ENCODE measurements at places on chromosomes 3 and 15. TPM values are rescaled to one million over a fixed set of nuclear protein-coding genes. Genes with fewer than 3 reads are reported as not detected.

CAPN3 gene
- 8.6 TPM for total RNA-seq

- DNase-seq: no peak
These were observed 130.8 kb downstream of the DIPK2A start for GRCh38 chr3:144102421-144102820.

GRCh38 chr15:40368719-40369473 lies 10.9 kb downstream of the DISP2 start:
- DNase-seq: no peak

- DNase-seq: no peak
These were observed 176.2 kb upstream of the TOPAZ1 start for GRCh38 chr3:44065311-44066094.

ADAM10 gene
- 207 TPM for total RNA-seq

SPATA12 gene
- not detected for total RNA-seq

GOLGA8Q gene
- total RNA-seq: 5.5 TPM

DTX3L gene
- 31.7 TPM for total RNA-seq

CCR1 gene
- total RNA-seq: 7.7 TPM

DNA sequence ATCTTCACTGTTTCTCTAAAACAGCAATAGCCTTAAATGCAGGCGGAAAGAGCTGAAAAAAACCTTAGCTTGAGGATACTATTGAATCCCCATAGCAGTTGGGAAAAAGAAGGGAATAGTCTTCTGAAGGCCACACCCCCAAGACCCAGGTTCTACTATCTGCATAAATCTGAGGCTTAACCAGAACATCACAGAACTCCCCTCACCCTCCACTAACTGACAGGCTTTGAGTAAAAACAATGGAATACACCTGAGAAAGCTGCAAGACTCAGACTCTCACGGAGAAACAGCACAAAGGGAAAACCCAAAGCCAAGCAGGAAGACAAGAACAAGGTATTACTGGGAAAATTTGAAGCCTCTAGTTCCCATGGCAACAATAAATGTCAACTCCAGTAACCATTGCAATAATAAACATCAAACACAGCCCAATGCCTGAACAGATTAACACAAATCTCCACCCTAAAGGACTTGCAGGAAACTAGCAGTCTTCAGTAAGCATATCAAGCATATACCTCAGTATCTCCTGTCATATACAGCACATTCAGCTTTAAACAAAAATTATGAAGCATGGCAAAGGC lies 56.4 kb downstream of the TMCC1 start:
- DNase-seq: peak; percentile 8

LRRK1 gene
- 9.9 TPM for total RNA-seq

ARPIN gene
- 18.9 TPM for total RNA-seq

FETUB gene
- total RNA-seq: not detected

PYGO1 gene
- 40.9 TPM for total RNA-seq

SERPINI2 gene
- 3.9 TPM for total RNA-seq

GRCh38 chr3:127718916-127719290 lies 46.2 kb downstream of the ABTB1 start:
- DNase-seq: no peak

DNA sequence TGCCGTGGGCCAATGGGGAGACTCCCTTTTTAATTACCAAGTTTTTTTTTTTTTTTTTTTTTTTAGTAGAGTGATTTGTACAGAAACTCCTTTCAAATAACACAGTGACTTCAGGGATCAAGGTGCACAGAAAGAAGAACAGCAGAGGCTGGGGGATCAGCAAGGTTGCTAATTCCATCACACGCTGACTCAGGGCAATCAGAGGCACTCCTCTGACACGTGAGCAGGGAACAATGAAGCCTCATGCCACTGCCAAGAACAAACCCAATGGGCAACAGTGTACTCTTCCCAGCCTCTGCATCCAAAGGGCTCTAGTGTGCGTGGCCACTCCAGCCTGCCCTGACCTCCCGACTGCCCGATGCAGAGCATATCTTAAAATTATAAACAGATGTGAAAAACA lies 186.7 kb upstream of the WNT5A start:
- DNase-seq: no peak

GOLGA8S gene
- 0.21 TPM for total RNA-seq

DNA sequence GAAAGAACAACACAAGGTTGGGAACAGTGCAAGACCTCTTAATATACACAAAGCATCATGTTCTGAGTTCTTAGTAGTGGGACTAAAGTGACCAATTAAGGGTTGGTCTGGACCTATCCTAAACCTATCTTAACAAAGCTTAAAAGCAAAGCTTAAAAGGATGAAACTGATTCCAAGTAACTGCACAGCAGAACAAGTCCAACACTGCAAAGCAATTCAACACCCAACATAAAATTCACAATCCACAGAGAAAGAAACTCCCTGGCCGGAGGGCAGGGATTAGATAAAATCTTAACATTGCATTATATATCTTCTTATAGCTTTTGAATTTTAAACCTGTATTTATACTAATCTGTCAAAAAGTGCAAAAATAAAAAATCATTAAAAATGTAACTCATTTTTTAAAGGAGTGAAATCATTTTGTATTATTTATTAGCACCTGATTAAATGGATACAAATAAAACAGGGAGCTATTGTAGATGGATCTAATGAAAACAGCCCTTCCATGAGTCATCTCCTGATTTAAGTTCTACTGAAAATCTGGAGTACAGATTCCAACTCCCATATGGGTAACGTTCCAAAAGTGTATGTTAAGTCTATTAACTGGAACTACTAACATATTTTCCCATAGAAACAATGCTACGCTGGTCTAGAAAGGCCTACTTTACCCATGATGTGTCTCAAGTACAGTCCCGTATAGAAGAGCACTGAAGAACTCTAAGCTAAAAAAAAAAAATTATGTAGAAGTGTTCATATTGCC lies 34.9 kb downstream of the PIK3R4 start:
- no peak for DNase-seq

ATP8B4 gene
- total RNA-seq: 24.3 TPM

AGTR1 gene
- total RNA-seq: 8.1 TPM

- no peak for DNase-seq
These were observed 17.5 kb upstream of the ARHGAP31 start for GRCh38 chr3:119276680-119277079.

DNA sequence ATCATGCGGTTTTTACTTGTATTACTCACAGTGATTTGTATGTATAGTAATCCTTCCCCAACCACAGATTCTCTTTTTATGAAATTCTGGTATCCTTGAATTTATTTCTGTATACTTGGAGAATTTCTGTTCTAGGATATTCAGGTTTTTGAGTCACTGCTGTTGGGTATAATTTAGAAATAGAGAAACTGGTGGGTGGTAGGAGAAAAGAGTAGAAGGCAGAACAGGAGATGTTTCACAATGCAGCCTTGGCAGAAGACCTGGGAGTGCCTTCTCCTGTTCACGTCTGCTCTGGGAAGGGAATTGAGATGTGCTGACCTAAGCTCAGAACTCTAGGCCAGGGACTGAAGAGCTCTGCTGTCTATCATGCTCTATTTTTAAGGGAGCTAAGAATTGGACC lies 193.6 kb downstream of the EPHB1 start:
- DNase-seq: no peak

ISL2 gene
- 1.5 TPM for total RNA-seq

FAH gene
- 8.1 TPM for total RNA-seq

GRCh38 chr15:45795440-45796069 lies 160.7 kb downstream of the SQOR start:
- no peak for DNase-seq

DNA sequence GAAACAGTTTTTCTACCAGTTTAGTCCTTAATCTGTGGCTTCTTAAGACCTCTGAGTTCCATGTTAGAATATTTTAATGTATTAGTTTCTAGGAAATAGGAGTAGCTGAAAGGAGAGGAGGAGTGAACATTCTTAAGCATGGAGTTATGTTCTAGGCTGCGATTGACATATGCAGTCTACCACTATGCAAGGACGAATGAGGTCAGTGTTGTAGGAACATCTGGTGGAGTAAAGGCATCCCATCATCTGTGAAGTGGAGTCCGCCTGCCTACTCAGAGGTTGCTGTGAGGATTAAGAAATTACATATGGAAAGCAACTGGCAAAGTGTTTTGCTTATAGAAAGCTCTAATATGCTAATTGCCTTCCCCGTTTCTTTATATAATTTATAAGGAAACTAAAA lies 45.1 kb downstream of the SNAPC5 start:
- no peak for DNase-seq

GRCh38 chr3:58659051-58659675 lies 7.4 kb downstream of the FAM3D start:
- DNase-seq: no peak

- DNase-seq: no peak
These were observed 479.6 kb upstream of the ALCAM start for GRCh38 chr3:104887069-104887468.

CPLX3 gene
- not detected for total RNA-seq

- DNase-seq: no peak
These were observed 4.4 kb downstream of the NR2F2 start for GRCh38 chr15:96334705-96335410.

DNA sequence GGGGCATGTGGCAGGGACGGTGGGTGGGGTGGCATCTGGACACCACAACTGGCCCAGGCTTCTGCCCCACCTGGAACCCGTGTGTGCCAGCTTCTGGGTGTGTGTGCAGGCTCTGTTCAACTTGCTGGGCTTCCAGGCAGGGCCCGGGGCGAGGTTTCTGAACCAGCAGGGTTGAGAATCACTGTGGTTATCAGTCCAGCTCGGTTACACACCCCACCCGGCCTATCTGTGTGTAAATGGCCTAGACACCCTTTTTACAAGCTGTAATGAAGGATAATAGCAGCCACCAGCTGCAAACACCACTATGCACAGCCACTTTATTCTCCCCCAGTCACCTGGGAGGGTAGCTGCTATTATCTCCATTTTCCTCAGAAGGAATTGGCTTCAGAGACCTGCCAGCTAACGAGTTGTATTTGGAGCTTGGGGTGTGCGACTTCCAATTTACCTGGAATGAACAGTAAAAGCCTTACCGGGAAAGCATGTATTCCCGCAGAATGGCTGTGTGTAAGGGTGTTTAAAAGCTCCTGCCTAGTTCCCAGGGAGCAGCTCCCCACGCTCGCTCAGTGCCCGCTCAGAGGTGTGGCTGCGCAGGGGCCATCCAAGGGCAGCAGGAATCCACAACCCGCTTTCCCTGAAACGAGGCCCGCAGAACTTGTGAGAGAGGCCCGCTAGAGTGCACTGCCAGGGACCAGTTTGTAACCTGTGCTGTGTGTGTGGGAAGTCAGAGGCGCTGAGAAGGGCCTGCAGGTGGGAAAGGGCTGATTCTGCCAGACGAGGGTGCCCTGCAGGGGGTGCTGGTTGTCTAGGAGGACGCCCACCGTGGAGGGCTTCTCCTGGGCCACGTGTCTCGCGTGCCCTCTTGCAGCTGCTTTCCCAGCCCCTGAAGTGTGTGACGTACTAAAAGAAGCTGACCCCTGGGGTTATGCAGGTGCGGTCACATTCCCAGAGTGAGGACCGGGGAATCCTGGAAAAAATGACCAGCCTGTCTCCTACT lies 83.5 kb downstream of the C3orf70 start:
- no peak for DNase-seq

DNA sequence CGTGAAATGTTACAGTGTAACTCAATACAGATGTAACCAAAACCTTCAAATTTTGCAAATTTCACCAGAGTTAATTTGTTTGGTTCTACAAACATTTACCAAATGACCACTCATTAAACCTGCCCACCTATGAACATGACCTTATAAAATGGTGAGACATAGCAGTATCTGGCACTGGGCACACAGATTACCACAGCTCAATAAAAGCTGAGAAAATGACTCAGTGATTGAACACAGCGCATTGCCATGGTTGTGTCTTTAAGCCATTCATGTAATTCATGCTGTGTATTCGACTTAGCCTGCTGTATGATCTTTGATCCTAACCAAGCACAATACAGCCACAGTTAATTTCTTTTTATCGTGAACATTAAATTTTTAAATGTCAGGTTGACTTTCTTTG lies 11.3 kb downstream of the PPARG start:
- DNase-seq: no peak

DNA sequence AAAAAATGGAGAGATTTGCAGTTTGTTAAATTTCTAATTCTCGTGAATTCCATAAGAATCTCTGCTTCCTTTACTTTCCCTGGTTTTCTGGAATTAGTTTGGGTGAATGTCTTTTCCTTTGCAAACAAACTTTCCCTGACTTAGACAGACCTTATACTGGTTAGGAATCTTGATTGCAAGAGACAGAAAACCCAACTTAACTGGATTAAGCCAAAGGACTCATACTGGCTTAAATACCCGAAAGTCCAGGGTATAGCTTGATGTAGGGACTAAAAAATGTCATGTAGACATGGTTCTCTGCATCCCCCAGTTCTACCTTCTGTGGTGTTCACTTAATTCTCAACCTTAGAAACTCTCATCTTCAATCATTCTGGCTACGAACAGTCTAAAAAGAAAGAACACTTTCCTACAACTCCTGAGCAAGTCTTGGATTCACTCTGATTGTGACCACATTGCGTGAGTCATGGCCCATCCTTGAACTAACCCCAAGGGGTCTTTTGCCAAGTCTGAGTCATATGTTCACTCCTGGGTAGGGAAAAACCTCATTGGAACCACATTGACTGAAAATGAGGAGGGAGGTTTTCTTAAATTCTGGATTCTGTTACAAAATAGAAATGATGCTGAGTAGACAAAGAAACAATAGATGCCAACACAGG lies 136.0 kb upstream of the DAZL start:
- DNase-seq: no peak

DNA sequence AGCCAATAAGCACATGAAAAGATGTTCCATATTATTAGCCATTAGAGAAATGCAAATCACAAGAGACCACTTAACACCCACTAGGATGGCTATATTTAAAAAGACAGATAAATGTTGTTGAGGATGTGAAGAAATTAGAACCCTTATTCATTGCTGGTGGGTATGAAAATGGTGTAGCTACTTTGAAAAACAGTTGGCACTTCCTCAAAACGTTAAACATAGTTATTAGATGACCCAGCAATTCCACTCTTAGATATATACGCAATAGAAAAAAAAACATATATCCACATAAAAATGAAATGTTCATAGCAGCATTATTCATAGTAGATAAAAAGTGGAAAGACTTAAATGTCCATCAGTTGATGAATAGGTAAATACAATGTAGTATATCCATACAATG lies 47.1 kb upstream of the TERB2 start:
- DNase-seq: no peak

DNA sequence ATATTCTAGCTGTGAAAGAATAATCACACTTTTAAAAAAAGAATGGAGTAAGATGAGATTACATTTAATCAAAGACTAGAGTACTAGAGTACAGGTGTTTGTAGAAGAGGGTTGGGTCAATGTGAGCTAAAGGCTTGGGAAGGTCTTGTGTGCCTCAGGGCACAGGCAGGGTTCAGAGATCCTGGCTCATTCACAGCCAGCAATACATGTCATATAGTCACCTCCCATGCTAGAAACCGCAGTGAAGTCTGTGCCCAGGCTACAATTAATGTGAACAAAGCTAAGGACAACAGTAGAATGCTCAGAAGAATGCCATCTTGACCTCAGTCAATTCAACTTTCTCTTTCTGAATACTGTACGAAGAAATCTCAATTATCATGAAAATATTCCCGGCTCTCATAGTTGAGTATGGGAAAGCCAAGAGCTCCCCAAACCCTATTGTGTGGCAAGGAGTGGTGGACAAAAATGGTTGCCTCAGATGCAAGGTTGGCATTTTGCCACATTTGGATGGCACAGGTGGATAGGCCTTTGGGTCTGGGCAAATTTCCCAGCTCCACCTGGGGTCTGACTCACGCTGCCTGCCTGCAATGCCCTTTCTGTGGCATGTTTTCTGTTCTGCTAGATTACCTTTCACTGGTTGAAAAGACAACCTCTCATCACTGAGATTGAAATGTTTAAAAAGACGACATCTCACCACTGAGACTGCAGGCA lies 70.2 kb downstream of the NMD3 start:
- DNase-seq: no peak

SSUH2 gene
- total RNA-seq: 0.90 TPM

TLR9 gene
- total RNA-seq: 0.11 TPM
